ENCODE measurements at places on chromosomes 13 and 19.

DNA sequence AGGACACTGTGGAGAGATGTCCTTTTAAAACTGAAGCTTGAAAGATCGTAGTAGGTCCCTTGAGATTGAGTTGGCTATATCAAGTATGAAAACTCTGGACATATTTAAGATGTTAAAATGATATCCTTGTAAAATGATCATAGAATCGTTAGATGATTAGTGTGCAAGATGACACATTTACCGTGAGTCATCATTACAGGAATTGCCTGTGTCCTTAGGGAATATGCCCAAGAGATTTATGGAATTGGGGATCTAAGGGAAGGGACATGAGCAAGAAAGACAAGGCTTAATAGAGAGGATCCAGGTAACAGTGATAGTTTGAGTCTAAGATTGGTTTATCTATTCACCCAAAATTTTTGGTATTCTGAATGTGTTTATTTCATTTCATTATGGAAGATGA is 233.7 kb downstream of the GPC5 start:
- DNase-seq = peak; percentile 13

DNA sequence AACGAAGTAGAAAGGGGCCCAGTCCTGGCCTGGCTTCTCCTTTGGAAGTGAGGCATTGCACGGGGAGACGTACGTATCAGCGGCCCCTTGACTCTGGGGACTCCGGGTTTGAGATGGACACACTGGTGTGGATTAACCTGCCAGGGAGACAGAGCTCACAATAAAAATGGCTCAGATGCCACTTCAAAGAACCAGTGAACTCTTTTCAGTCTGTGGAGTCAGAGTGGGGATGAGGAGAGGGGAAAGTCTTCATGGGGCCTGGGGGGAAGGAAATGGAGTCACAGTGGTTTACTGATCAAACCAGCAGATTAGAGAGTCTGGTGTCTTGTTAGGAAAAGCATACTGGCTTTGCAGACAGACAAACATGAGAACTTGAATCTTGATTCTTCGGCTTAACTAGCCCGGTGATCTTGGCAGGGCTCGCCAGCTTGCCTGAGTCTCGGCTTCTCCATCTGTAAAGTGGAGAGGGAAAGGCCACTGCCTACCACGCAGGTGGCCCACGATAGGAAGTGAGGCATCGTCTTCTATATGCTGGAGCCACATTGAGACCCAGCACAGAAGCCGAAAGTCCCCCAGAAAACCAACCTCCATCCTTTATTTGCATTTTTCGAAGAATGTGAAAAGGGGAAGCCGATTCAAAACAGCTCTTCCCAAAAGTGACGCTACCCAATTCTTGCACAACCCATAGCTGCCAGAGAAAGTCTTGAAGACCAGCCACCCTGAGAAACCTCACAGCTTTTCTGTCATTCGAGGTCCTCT is at the start of gene FFAR1:
Gene FFAR1, plus strand, starts transcription at position 732 of the 759 bp plus-strand sequence. CDS start 3,650 bp downstream, outside the sequence.
- no peak for DNase-seq

- no peak for DNase-seq
These were observed 13.7 kb downstream of the ILF3 start for GRCh38 chr19:10667867-10668266.

DNA sequence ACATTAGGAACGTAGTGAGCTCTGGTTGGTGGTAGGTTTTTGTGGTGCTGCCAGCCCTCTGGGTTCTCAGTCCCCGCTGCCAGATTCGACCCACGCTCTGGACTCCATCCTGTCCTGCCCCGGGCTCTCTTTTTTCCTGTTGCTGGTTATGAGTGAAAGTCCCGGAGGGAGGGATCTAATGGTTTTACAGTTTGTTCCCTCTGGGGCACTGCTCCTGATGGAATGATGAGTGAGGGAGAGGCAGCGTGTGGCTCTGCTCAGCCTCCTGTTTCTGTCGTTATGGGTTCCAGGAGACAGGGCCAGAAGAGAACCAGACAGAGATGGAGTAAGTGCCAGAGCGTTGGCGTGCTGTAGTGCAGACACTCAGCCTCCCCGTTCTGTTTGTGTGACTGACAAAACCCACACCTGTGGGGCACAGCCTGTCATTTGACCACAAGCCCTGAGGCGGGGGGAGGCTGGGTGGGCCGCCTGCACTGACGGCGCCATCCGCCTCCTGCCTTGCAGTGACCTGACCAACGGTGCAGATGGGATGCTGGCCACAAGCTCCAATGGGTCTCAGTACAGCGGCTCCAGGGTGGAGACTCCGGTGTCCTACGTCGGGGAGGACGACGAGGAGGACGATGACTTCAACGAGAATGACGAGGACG is 18.3 kb downstream of the ATP4B start:
- DNase-seq = no peak

- DNase-seq = peak; percentile 67
These were observed 59.4 kb upstream of the TSHZ3 start for GRCh38 chr19:31408460-31409124.

- no peak for DNase-seq
These were observed 49.0 kb downstream of the DNAJC15 start for GRCh38 chr13:43072394-43072793.

- no peak for DNase-seq
These were observed 7.5 kb upstream of the TSHZ3 start for GRCh38 chr19:31356587-31357314.

DNA sequence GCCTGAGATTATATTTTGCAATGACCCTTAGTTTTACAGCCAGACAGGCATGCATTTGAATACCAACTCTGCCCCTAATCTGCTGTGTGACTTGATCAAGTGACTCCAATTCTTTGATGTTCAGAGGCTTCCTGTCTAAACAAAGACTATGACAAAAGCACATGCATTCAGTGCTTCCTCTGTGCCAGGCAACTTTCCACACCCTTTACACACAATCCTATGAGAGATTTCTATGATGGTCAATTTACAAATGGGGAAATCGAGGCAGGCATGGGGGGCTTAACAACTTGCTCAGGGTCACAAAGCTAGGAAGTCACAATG is 3.7 kb upstream of the LYPD3 start:
- no peak for DNase-seq

DNA sequence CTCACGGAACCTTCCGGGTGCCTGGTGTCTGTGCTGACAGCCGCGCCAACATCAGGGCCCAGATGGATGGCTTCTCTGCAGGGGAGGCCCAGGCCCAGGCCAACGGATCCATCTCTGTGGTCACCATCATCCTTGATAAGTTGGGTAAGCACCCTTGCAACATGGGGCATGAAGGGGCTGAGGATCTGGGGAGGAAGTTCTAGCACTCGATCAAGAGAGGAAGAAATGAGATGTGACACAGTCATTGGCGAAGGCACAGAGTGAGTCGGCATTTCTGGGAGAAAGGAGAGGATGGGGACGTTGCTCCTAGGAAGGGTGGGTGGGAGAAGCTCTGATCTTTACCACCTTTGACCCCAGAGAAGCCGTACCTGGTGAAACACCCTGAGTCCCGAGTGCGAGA is 4.4 kb downstream of the CILP2 start:
- DNase-seq = no peak

- no peak for DNase-seq
These were observed 2.6 kb upstream of the PEPD start for GRCh38 chr19:33524024-33524664.

DNA sequence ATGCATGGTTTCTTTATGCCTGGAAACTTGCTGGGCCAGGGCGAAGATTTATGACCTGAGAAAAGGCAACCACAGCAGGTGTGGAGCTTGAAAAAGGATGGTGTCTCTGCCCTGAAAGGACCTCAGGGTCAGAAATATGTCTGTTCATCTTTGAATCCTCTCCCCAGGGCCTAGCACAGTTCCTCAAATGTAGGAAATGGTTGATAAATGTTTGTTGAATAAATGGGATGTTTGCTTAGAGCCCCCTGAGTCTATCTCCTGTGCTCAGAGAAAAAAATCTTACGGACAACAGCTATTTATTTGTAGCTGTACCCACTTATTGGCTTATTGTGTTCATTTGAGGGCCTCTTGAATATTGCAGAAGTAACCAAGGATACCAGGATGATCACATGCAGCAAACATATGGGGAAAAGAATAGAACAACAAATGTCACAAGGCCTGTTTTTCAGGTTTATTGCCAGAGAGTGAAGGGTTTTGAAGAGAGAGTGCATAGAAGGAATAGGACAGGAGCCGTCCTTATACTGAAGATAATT is 114.5 kb downstream of the KLF5 start:
- no peak for DNase-seq

GRCh38 chr13:20414546-20415305 is 110.9 kb downstream of the CRYL1 start:
- no peak for DNase-seq

GRCh38 chr13:32432856-32433255 is 4.9 kb upstream of the N4BP2L1 start:
- peak; percentile 48 for DNase-seq

GRCh38 chr13:24681930-24682329 is 1.7 kb downstream of the ATP12A start:
- DNase-seq = no peak

GRCh38 chr19:35993923-35994598 is 927 bp upstream of the SDHAF1 start:
- no peak for DNase-seq

DNA sequence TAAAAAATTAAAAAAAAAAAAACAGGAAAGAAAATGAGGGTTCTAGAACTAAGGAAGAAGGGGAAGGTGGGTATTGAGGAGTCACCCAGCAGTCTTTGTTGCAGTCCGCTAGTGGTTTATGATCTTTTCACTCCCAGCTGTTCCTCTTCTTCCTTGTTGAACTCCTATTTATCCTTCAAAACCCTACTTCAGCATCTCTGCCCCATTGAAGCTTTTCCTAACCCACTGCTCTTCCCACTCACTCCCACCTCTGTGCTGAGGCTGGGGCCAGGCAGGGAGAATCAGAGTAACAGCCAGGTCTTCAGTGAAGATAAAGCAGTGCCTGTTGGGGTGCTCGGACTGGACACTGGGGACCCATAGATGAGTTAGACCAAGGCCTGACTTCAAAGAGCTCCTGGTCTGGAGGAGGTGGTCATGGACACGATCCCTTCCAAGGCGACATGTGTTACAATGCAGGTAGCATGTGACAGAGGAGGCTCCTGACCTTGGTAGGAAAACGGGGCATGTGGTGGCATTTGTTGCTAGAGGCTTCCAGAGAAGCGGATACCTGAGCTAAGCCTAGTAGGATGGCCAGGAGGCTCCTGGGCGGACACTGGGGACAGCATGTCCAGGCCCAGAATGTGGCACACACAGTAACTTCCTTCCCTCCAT is 11.4 kb downstream of the RUVBL2 start:
- no peak for DNase-seq

DNA sequence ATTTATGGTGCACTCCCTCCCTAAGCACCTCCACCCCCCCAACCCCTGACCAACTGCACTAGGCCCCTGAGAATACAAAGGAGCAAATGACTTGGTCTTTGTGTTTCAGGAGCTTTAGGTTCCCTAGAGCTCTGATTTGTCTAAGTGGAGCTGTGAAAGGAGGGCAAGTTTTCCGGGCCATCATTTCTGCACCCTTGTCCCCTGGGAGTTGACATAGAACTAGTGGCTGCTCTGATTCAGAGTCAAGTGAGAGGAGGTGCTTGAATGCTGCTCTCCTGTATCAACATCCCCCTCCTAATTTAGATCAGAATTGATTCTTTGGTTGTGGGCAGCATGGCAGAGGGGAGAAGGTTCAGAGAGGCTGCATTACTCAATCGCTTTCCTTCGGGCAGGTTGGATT is 391.6 kb downstream of the KCNRG start:
- DNase-seq = no peak

GRCh38 chr19:2180881-2181632 is 17.3 kb downstream of the DOT1L start:
- DNase-seq = no peak

All from RWPE1 (cell line).